NCI-H1436 (cell line): ENCODE measurements at places on chromosomes 3 and 15.

GRCh38 chr15:29048011-29048410, 162.2 kb downstream of the APBA2 start:
- no peak for DNase-seq

DNA sequence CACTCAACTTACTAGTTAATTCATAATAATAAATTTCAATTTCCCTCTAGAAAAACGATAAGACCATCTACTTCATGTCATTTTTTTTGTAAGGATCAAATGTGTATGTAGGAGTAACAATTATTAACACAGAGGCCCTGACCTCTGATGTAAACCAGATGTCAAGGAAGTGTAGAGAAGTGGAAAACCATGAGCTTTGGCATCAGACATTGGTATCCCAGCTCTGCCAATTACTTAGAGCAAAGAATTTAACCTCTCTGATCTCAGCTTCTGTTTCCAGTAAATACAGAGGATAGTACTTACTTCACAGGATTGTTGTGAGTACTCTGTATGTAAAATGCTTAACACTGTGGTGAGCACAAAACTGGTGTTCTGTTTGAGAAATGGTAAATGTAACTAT, 17.5 kb downstream of the AQR start:
- DNase-seq = no peak

DNA sequence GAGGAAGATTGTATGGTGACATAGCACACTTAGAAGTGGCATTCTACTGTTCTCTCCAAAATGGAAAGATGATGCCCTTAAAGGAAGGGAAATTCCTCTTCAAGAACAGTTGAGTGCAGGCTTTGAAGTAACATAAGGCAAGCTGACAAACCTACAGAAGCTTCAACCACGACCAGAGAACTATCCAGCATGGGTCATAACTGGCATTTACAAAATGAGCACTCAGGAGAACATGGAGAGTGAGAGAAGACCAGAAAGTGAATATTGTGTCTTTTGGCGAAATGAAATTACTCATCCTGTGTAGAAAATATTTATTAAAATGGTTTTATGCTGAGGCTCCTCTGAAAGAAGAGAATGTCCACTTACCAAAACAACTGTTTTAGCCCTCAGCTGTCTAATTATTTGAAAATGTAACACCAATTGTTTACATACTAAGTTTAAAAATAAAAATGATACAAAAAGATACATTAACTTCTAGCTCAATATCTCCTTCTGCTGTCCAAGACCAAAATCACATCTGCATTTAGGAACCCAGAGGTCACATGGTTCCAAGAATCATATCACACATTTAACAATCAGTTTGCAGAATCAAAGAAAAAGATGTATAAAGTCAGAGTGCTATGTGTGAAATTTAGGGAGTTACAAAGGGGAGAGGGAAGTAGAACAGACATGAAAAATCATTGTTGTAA, 216.9 kb downstream of the ATP8B4 start:
- DNase-seq = no peak

GRCh38 chr15:90593499-90594158, 63.9 kb downstream of the CRTC3 start:
- DNase-seq = no peak

DNA sequence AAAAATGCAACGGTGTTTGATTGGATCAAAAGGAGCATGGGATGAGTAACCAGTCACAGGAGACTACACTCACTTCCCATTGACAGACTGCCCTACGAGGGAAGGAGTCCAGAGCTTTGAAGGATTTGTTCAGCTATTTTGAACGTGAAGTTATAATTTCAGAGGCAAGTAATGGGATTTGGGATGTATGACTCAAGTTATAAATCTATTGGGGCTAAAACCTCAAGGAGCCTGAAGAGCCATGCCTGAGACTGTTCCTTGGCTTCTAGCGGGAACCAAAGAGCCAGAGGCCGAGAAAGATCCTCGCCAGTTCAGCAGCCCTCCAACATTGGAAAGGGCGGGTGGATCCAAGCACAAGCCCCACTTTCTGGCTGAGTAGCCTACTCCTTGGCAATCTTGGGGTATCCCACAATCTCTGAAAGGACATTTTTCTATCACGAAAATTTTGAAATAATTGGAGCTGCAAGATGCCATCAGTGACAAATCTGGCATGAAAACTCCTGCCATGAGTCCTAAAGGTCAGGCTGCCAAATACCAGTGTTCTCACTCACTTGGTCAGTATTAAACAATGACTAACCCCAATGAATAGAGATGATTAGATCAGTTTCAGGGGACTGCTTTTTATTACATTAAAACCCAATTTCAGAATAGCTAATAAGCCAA, 48.6 kb upstream of the SLCO2A1 start:
- no peak for DNase-seq

DNA sequence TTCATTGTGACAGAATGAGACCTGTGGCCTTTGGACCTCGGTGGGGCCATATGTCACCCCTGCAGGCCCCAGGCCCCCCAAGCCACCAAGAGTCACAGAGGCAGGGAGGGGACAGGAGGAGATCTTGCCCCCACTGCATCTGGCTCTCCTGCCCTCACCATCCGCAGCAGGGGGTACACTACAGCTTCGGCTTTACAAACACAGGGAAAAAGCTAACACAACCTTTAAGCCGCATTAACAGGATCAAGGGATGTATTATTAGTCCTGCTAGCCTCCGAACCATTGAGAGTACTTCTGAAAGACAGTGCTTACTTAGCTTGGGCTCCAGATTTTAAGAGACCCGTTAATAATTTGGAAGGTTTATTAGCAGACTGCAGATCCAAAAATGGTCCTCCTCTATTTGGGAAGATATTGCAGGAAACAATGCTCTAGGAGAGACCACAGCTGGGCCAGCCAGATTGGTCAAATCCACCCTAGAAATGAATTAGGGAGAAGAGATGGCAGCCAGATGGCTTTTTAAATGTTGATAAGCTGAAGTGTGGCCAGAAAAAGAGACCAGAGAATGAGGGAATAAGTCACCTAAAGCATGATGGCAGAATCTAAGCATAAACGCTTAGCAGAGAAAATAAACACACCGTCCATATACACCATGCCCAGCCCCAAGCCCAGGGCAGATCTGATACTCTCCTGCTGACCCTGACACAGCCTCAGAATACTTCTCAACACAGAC, 31.5 kb downstream of the SRGAP3 start:
- DNase-seq = no peak

DNA sequence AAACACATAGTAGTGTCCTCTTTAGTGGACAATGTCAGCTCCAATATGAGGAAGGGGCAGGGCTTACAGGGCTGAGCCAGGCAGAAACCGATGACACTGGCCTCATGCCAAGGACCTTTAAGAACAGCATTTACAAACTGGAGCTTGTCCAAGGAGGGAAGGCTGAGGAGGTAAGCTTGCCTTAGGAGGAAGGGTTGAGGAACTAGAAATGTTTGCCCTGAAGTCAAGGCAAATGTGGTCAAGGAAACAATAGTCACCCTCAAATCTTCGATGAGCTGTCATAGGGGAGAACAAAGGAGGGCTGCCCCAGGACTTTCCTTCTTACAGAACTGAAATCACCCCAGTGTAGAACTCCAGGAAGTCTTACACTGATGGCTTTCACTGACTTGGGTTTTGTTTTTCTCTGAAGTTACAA, 136.4 kb downstream of the LIPC start:
- DNase-seq = no peak

- DNase-seq = no peak
Measured at GRCh38 chr3:77179762-77180161, 139.9 kb downstream of the ROBO2 start.

DNA sequence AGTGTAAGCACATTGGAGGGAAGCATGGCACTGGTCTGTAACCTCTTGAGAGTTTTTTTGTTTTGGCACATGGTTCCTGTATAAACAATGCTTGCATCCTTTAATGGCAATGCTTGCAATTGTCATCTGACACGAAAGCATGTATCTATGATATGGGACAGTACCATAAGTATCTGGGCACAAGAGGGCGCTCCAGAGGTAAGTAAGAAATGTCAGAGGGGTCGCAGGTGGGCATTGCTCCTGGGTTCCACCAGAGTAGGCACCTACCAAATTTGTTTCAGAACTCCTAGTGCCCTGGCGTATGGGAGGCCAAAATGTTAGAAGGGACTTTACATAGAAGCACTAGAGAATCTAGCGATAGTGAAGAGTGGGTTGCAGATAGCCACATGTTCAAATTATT, 58.7 kb upstream of the BCHE start:
- peak; percentile 8 for DNase-seq

DNA sequence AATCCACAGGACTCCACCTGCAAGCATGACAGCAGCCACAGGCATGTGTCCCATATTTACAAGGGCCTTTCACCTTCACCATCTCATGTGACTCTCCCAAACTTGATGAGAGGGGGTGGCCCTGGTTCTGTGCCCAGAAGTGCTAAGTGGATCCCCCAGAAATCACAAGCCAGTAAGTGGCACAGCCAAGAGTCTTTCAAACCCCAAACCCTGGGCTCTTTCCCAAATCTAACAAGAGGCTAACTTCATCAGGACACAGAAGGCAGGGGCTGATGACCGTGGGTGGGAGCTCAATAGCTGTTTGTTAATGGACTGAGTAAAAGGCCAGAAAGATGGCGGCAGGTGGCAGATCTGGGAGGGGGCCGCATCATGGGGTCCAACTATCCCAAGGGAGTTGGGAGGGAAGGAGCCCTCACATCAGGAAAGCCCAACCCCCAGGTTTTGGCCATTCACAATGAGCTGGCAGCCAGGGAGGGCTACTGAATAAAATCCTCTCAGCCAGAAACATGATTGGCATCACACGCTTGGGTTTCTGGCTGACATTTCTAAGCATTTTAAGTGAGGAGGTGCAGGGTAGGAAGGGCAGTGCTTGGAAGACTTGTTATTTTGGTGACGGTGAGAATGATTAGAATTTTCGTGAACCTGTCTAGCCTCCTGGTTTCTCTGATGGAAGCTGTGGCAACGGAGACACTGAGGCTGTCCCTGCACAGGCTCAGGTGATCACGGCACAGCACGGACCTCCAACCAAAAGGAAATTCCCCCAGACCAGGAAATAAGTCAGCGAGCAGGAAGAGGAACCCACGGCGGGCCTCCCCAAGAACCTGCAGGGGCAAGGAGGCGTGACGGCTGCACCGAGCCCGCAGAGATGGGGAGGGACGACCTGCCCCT, 109.3 kb downstream of the OXNAD1 start:
- DNase-seq = no peak

- no peak for DNase-seq
Measured at GRCh38 chr3:45506084-45506483, 88.5 kb upstream of the LIMD1 start.

DNA sequence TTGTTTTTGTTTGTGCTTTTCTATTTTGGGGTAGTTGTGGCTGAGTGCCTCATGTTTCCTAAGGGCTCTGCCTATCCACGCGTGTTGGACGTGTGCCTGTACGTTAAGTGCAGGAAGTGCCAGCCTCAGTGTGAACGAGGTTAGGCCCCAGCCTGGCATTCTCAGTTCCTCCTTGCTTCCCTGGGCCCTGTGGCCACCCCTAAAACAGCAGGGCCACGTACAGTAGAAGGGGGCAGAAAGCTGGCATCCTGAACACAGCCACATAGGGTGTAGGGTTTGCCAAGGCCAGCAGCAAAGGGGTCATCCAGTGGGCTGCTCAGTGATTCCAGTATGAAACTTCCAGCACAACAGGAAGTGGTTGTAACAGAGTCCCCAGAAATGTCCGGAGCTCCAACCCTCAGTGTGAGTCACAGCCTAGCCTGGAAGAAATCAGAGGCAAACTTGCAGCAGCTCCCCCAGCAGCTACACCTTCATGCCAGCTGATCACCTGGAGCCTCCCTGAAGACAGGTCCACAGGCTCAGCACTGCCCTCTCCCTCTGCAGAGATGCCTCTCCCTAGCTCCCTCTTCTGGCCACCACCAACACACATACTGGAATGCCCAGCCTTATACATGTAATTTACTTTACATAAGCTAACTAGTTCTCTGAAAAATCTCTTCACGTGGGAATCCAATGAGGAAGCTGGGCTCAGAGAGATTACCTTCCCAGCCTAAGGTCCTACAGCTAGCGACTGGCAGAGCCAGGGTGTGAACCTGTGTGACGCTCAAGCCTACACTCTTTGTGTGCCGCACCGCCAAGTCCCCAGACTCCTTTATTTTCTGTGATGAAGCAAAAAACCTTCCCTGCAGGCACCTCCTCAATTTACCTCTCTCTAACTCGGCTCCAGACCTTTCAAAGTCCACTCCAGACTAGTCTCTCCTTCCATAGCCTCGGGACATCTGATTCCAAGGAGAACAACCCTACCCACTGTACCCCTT, 26.6 kb downstream of the ILDR1 start:
- peak; percentile 58 for DNase-seq

GRCh38 chr3:102619361-102619760, 184.5 kb downstream of the ZPLD1 start:
- no peak for DNase-seq

DNA sequence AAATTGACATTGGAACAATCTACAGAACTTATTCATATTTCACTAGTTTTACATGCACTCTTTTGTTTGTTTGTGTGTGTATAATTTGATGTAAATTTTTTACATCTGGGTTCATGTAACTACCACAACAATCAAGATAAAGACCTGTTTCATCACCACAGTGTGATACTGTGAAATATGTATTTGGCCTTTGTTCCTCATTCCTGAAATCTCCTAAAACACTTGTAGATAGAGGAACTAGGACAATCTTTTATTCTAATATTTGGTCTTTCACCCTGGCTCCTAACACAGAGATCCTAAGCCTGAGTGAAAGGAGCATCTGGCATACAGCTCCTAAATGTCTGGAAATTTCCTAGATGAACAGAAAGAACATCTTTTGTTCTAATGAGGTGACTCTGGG, 155.0 kb upstream of the GPR149 start:
- no peak for DNase-seq

GRCh38 chr3:16765661-16766060, 119.1 kb upstream of the PLCL2 start:
- no peak for DNase-seq

DNA sequence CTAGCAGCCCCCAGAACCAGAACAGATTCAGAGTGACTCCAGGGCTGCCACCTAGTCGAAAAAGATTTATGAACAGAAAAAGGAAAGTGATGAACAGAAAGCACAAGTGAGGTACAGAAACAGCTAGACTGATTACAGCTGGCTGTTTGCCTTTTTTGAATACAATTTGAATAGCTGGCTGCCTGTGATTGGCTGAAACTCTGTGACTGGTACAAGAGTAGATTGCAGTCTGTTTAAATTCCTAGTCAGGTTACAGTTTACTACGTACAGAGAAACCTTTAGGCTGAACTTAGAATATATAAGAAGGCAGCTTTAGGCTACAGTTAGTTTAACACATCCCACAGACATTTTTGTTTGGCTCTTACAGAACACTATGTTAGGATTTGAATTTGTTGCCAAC, 10.0 kb downstream of the CCDC13 start:
- no peak for DNase-seq

GRCh38 chr15:44718180-44718926, 7.0 kb downstream of the B2M start:
- no peak for DNase-seq

DNA sequence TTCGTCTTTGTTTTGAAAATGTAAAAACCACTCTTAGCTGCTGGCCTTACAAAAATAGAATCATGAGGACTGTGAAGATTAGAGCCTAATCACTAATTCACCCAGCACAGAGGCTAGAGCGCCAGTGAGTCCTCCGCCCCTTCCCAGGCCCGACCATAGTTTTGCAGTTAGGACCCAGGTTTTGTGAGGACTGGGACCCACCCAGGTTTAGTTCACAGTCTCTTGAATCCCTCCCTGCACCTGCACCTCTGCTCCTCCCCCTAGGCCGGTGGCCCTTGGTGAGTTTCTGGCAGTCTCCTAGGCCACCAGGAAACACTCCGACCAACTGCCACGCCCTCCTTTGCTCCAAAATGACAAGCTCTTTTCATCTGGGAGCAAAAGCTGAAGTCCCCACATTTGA, 136.0 kb upstream of the CCDC54 start:
- no peak for DNase-seq

- DNase-seq = no peak
Measured at GRCh38 chr3:119652306-119653033, 7.9 kb downstream of the POPDC2 start.
